Cerebellum (tissue), 4 donors: ENCODE measurements at places on chromosomes 1 and 21.

DNA sequence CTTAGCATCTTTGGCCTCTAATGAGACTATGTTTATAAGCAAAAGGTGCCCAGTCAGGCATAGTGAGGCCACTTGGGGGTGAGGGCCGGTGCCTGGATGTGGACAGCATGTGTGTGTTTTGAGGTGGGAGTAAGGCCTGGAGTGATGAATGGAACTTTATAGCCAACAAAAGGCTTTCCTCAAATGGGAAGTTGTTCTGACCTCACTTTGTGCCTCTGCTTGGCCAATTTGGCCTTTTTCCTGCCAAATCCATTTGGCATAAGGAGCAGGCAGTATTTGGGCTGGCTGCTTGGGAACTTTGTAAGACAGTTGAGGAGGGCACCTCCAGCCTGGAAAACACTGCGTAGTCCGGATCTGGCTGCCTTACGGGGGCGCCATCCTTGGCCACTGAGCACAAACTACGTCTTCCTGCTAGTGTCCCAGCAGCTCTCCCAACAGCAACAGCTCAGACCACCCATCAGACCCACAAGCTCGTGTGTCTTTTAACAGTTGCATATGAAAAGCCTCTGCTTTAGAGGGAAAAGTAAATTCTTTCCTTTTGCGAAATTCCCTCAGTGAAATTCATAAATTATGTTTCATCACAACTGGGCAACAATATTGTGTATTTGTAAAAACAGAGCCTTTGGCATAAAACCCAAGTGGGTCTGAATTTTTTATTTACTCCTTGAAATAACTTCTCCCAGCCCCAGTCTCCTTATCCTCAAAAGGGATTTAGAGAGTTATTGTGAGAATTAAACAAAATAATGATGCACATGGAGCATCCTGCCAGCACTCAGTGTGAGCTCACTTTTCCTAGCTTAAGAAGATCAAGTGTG is 322.9 kb downstream of the DISC1 start:
- DNase-seq = no peak

- DNase-seq = no peak
Measured at GRCh38 chr1:22607154-22607553, 29.3 kb upstream of the C1QA start.

DNA sequence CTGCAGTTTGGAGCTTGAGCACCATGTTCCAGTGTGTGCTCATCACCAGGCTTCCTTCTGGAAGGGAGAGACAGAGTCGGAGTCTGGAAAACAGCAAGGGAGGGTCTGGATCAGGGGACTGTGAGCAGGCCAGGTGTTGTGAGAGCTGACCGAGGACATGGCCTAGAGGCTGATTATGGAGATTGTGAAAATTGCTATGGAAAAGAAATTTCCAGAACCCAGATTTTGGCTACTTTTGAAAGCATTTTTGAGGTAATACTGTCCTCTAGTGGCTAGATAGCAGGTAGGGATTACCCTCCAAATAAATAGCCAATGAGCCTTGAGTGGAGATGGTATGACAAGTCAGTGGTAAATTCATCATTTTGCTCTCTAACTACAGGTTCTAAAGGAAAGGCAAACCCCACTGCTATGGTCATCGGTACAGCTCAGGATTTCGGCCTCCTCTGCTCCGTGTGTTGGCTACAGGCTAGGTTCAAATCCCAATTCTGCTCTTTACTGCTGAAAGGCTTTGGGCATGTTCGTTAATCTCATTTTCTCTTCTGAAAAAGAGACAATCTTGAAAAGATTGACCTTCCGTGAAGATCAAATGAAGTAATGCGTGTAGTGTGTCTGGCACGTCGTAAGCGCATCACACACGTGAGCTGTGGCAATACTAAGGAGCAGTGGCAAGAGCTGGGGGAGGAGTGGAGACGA is 1.0 kb upstream of the HAO2 start:
- DNase-seq = peak; percentile 8

DNA sequence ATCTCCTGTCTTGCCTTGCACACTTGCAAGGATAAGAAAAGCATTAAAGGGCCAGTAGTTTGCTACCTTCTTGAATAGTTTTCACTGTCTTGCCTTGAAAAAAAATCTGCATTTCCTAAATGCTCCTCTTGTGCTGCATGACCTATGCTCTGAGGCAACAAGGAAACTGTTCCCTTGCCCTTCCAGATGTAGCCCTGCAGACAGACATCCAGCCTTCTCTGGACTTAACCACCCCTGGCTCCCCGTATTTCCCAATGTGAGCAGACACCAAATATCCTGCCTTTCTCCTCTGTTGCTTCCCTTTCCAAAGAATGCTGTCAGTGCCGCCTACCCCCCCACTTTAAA is 177.6 kb downstream of the GABPA start:
- DNase-seq = no peak

GRCh38 chr1:199685369-199685768 is 342.1 kb upstream of the NR5A2 start:
- no peak for DNase-seq
